Articular chondrocyte of knee joint (primary cell): ENCODE measurements at places on chromosomes 1 and 21. TPM values are rescaled to one million over a fixed set of nuclear protein-coding genes. Genes with fewer than 3 reads are reported as not detected.

Gene KIAA0319L
- total RNA-seq = 49.8 and 61.2 TPM in 2 replicates

Gene FLG
- total RNA-seq = under 0.01 and 0.54 TPM in 2 replicates

Gene NCAM2
- 1.4 and 3.1 TPM in 2 replicates for total RNA-seq

Gene PM20D1
- total RNA-seq = 0.11 TPM in 1 of 2 replicates, not detected in the other

Gene HCN3
- 0.78 and 1.1 TPM in 2 replicates for total RNA-seq

Gene DIPK1A
- 10.8 and 15.0 TPM in 2 replicates for total RNA-seq

Gene CRYBG2
- not detected in 2 replicates for total RNA-seq

Gene SPATC1L
- total RNA-seq = 2.4 and 4.7 TPM in 2 replicates

Gene KRTAP20-1
- not detected in 2 replicates for total RNA-seq

Gene CNR2
- total RNA-seq = not detected in 2 replicates

Gene MROH9
- total RNA-seq = 0.22 and 0.26 TPM in 2 replicates

Gene VAMP3
- total RNA-seq = 154 and 201 TPM in 2 replicates

Gene HDGF
- 131 and 139 TPM in 2 replicates for total RNA-seq

Gene STIL
- 11.1 and 12.9 TPM in 2 replicates for total RNA-seq

Gene CDK18
- total RNA-seq = 0.76 and 1.7 TPM in 2 replicates

Gene TRIM67
- total RNA-seq = under 0.01 and 0.22 TPM in 2 replicates

Gene WNT3A
- total RNA-seq = not detected in 2 replicates

Gene B3GALT2
- 0.13 TPM in 1 of 2 replicates, not detected in the other for total RNA-seq

Gene CLCA4
- not detected in 2 replicates for total RNA-seq

Gene TOR3A
- total RNA-seq = 24.2 and 29.1 TPM in 2 replicates

Gene FCRL4
- not detected in 2 replicates for total RNA-seq

Gene TRPM2
- total RNA-seq = under 0.01 TPM in 1 of 2 replicates, not detected in the other

Gene SEMA6C
- total RNA-seq = 1.3 and 1.4 TPM in 2 replicates

Gene SPATA17
- total RNA-seq = 1.4 and 3.8 TPM in 2 replicates

Gene LCE2A
- total RNA-seq = not detected in 2 replicates

Gene DDI2
- total RNA-seq = 23.7 and 36.7 TPM in 2 replicates

Gene TRAF3IP3
- total RNA-seq = not detected in 2 replicates

Gene OR2L2
- total RNA-seq = under 0.01 TPM in 2 replicates

Gene NEXN
- total RNA-seq = 10.4 and 18.9 TPM in 2 replicates

Gene GIPC2
- total RNA-seq = 0.13 and 0.22 TPM in 2 replicates

Gene NOS1AP
- 0.65 and 0.97 TPM in 2 replicates for total RNA-seq

Gene SRSF4
- total RNA-seq = 38.0 and 47.3 TPM in 2 replicates

Gene SH3BGRL3
- total RNA-seq = 67.5 and 71.7 TPM in 2 replicates

Gene CFHR2
- not detected in 2 replicates for total RNA-seq

Gene CATSPERE
- 2.4 TPM in 2 replicates for total RNA-seq

Gene VCAM1
- 243 and 734 TPM in 2 replicates for total RNA-seq

Gene TMOD4
- 0.32 and 0.52 TPM in 2 replicates for total RNA-seq

Gene JAM2
- total RNA-seq = 0.78 and 2.9 TPM in 2 replicates

Gene OR2T1
- total RNA-seq = not detected in 2 replicates

Gene TMPRSS15
- not detected in 2 replicates for total RNA-seq

Gene FLG2
- total RNA-seq = not detected in 2 replicates

Gene CD48
- total RNA-seq = not detected in 2 replicates

Gene KIF1B
- total RNA-seq = 42.1 and 45.5 TPM in 2 replicates

Gene COL16A1
- total RNA-seq = 101 and 130 TPM in 2 replicates

Gene HFM1
- total RNA-seq = 1.4 and 2.2 TPM in 2 replicates

Gene CDA
- total RNA-seq = 10.1 and 15.0 TPM in 2 replicates
